ENCODE measurements at places on chromosomes 2 and 18.

DNA sequence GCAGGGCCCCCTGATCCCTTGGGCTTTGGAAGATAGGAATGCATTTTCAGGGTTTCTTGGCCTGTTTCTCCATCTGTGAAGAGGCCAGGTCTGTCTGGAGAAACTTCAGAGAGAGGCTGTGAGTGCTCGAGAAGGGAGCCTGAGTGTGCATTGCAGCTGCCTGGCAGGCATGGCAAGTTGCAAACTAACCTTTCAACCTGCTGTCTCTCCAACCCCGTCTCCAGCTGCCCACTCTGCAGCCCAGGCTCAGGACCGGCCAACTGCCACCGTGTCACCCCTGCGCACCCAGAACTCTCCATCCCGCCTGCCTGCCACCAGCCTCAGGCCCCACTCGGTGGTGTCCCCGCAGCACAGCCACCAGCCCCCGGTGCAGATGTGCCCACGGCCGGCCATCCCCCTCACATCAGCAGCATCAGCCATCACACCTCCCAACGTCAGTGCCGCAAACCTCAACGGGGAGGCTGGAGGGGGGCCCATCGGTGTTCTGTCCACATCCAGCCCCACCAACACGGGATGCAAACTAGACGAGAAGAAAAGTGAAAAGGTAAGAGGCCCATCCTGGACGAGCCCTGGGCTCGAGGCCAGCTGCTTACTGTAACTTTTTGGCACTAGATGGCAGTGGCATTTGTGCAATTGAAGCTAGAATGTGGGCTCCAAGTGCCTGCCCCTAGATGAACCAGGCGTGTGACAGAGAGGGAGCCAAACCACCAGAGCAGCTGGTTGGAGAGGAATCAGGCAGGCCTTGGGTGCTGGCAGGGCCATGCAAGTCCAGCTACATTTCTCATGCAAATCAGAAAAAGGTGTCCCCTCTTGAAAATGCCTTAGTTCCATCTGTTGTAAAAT, 164.6 kb downstream of the SEPTIN10 start:
- DNase-seq = no peak

- DNase-seq = no peak
Measured at GRCh38 chr18:4035521-4035920, 419.6 kb downstream of the DLGAP1 start.

DNA sequence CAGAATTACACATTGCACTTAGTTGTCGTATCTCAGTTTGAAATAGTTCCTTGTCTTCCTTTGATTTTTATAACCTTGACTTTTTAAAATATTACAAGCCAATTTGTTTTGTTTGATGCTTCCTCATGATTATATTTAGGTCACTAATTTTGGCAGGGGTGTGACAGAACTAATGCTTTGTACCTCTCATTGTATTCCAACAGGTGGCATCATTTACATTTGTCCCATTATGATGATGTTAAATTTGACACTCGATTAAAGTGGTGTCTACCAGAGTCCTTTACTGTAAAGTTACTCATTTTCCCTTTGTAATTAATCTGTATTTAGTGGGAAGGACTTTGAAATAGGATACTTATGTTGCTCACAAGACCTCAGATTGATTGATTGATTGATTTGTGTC, 21.5 kb upstream of the MFSD2B start:
- no peak for DNase-seq

- DNase-seq = no peak
Measured at GRCh38 chr2:138581909-138582308, 80.3 kb downstream of the SPOPL start.

GRCh38 chr2:121254748-121255147, 30.3 kb downstream of the TFCP2L1 start:
- DNase-seq = no peak

DNA sequence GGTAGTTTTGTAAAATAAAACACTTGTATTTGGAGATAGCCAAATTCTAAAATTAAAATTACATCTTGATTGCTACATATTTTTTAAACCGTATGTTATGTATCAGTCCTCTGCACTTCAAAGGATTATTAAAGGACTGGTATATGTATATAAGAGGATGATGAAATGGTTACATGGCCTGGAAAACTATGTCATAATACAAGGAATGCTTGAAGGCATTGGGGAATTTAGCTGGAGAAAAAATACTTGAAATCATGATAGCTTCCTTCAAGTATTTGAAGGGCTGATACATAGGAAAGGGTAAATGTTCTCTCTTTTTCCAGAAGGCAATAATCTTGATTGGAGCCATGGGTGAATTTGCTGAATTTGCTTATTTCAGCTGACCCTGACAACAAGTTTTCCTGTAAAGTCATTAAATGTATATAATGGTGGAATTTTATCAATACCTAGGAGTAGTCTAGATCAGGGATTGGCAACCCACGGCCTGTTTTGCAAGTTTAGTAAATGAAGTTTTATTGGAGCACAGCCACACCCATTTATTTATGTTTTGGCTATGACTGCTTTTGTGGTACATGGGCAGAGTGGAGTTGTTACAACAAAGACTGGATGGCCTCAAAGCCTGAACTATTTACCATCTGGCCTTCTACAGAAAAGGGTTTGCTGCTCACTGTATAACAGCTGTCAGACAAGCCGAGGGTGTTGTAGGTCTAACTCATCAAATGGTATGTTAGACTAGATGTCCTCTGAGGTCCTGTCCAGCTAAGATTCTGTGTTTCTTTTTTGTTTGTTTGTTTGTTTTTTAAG, 34.4 kb downstream of the ACYP2 start:
- no peak for DNase-seq

DNA sequence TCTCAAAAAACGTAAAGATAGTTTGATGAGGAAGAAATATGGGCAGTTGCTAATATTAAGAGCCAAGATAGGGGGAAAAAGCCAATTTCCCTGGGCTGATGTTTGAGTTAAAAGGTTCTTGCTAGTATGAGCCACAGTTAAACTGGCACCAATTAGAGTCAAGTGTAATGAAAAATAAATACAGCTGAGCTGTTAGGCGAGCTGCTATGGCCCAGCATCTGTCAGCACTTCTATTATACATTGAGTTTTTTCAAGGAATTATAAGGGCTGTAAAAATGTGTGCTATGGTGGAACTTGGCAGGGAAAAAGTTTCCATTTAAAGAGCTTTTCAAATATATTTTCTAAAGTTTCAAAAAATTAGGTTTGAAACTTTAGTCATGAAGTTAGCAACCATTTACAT, 279.6 kb downstream of the CYRIA start:
- no peak for DNase-seq

- no peak for DNase-seq
Measured at GRCh38 chr2:8676921-8677645, 4.8 kb upstream of the ID2 start.

All from activated effector memory CD4-positive, alpha-beta T cell treated with Interleukin-2 at 50 U/mL for 16 hours (primary cell).